Fibroblast of skin of scalp (primary cell): ENCODE measurements at places on chromosomes 12 and 14.

- peak; percentile 82 for DNase-seq
These were observed 272.6 kb downstream of the CCER1 start for GRCh38 chr12:90682398-90682797.

DNA sequence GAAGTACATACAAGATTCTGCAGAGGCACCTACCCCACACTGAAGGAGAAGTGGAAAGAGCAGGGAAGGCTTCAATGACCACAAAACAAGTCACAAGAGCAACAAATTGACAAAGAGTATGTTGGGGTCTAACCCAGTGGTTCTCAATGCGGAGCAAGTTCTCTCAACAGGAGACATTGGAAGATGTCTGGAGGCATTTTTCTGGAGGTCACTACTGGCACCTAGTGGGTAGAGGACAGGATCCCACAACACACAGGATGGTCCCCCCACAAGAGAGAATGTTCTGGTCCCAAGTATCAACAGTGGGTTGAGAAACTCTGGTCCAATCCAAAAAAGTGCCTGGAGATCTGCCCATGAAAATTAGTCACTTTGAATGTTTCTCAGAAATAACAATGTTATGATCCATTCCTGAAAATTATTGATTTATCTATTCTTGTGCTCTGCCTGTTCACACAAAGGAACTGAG lies 3.4 kb downstream of the SSH1 start:
- DNase-seq, result peak; percentile 91

DNA sequence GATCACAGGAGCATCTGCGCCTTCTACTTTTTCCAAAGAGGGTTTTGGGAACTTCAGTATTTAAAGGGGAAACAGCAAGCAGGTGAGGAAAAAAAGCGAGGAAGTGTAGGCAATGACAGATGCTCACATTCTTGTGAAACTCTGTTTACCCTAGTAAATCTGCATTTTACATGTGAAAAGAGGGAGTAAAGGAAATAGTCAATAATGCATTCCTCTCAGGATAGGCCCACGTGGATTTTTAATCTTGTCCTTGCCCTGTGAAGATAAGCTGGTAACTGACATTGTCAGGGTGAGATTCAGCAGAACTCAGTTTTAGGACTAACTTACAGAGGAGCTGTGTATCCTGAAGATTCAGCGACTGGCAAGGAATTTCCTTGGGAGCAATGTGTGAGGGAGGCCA lies 1119.2 kb upstream of the TMEM132C start:
- DNase-seq, result no peak

DNA sequence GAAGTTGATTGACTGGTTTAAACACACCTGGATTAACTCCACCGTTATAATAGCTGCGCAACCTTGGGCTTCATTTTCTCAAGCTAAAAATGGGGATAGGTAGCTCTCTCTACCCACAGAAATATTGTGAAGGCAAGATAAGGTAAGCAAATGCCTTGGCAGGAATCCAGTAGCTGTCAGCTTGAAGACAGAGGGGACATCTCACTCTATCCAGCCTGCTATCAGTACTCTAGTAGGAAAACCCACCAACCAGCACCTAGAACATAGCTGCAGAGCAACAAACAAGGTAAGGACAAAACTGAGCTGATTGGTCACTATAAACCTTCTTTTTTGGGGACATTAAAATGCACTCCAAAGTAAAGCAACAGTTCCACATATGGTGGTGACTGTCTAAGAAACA lies 7.7 kb downstream of the CSRP2 start:
- DNase-seq, result no peak

- no peak for DNase-seq
These were observed 33.4 kb downstream of the IL31 start for GRCh38 chr12:122140467-122141257.

DNA sequence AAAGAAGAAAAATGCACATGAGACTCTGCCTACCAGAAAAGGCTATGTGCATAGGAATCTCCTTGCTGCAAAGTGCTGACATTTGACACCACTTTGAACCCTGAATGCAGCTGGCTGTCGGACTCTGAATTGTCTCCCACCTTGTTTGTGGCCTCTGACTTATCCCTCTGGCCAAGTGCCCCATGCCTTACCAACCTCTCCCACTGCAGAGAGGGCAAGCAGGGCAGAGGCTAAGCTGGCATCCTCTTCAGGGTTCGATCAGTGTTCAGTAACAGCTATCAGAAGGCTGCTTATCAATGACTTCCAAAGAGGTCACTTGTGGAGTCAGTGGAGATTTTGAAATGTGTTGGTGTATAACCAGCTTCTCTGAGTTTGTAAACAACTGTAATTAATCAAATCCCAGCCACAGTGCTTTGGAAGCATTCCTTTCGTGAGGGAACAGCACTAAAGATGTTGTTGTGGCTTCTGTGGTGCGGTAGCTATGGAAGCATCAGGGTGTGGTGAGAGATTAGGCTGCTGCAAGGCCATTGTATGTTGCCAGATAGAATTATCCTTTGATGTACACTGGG lies 22.6 kb upstream of the BMP4 start:
- peak; percentile 58 for DNase-seq
